ENCODE measurements at places on chromosomes 2 and 18.

GRCh38 chr2:12725233-12726187, 8.8 kb downstream of the TRIB2 start:
- no peak for DNase-seq

- DNase-seq, result no peak
Measured at GRCh38 chr2:194739217-194739616, 917.8 kb upstream of the SLC39A10 start.

- DNase-seq, result no peak
Measured at GRCh38 chr18:75896865-75897264, 469.4 kb upstream of the SMIM21 start.

DNA sequence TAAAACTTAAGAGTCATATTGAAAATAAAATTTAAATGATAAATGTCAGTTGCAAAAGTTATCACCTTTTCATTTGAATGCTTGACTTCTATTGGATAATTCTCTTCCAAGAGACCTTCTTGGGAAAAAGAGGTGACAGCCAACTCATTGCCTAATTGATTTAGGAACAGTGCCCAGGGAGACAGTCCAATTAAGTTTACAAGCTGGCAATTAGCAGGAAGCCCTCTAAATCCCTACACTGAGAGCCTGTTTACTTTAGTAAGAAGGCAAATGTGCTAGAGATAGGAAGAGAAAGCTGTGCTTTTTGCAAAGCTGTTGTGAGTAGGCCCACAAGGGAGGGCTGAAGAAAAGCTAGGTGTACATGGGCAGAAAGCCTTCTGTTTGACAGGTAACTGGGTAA, 189.1 kb downstream of the WDPCP start:
- no peak for DNase-seq

- DNase-seq, result no peak
Measured at GRCh38 chr2:201660293-201660895, 17.1 kb upstream of the TMEM237 start.

DNA sequence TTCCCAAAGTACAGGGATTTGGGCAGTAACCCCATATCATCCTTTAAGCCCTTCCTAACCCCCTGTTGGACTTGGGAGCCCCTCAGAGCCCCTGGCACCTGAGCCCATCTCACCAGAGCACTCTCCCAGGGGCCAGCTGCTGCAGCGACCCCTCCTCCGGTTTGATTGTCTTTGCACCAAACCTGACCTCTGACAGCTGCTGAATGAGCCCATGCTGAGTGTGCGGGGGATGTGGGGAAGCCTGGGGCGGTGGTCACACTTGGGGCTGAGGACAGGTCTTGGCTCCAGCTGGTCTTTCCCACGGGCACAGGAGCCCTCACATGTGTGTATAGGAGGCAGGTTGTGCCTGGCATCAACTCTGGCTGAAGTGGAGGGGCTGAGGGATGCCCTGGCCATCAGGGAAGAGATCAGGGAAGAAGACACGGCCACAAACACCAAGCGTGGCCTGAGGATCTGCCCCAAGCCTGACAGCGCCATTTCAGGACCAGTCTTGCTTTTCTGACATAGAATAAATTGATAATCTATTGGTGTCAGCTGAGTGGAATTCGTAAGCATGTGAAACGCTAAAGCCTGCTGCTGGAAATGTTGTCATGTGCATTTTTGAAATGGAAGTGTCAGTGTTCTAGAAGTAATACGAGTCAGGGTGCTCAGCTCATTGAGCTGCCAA, 102.4 kb downstream of the ACKR3 start:
- DNase-seq, result no peak

DNA sequence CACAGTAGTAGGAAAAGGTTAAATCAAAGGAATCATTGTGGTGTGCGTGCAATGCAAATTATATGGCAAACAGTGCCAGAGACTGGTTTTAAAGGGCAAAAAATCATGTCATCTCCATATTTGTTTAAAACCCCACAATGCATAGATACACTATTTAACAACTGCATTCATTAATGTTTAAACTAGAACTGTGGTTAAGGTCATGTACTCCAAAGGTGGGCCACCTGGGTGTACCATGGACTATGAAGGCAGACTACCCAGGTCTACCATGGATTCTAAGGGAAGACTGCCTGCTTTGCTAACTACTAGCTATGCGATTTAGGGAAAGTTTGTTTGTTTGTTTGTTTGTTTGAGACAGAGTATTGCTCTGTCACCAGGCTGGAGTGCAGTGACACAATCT, 356.3 kb downstream of the ZEB2 start:
- DNase-seq, result no peak

DNA sequence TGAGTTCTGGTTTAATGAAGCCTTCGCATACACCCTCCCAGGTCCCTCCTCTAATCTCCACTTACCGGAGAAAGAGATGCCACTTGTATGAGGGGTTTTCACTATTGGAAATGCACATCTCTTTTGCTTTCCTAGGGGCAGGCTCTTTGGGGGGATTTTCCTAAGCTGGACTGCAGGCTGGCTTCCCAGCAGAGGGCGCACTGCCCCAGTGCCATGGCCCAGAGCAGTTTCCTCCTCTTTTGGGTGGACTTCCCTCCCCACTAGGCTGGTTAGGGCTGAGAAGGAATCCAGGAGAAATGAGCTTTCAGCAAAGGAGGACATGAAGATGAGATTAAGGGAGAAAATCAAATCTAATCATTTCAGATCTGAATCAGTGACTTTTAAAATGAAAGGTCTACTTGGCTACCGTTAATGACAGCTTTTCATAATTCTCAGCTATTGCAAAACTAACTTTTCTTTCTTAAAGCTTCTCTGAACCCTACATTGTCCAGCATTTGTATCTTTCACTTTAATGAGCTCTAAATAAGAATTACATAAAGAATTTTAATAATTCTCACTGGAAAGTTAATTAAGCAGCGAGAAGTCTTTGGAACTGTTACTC, 784.1 kb upstream of the FANCL start:
- peak; percentile 3 for DNase-seq

GRCh38 chr2:240146141-240146561, 5.7 kb upstream of the OTOS start:
- no peak for DNase-seq

DNA sequence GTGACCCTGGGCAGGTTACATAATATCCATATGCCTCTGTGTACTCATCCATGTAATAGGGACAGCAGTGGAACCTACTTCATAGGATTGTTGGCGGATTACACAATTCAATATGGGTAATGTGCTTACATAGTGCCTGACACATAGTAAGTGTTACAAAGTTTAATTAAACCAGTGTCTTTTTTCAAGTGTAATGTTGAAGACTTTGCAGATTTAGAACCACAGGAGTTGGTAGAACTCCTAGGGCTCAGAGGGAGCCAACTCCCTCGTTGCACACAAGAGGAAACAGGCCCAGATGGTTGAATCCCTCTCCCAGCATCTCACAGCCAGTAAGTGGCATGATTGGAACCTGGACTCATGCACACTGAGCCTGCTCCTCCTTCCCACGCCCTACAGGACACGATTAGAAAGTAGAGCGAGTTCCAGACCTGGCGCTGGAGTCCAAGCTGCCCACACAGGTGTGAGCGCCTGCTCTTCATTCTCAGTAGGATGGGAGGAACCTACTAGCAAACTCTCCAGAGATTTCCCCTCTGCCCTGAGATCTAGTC, 97.8 kb downstream of the VSNL1 start:
- no peak for DNase-seq

DNA sequence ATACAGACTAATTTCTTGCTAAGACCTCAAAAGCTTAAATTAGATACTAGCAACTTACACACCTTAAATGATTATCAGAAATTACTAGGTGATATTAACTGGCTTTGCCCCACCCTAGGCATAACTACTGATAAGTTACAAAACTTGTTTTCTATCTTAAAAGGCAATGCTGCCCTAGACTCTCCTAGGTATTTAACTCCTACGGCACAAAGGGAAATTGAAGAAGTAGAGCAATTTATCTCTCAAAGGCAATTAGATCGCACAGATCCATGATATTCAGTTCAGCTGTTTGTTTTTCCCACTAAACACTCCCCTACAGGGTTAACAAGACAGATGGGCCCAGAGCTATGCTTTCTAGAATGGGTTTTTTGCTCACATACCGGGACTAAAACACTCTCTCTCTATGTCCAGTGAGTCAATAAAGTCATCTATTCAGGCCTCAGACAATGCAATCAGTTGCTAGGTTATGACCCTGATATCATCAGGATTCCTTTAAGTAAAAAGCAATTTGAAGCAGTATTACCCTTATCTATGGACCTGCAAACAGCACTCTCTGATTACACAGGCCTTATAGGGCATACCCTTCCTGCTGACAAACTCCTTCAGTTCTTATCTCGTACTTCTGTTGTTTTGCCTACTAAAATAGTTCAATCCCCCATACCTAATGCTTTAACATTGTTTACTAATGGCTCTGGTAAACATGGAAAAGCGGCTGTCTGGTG, 14.3 kb downstream of the MAP3K2 start:
- DNase-seq, result no peak

DNA sequence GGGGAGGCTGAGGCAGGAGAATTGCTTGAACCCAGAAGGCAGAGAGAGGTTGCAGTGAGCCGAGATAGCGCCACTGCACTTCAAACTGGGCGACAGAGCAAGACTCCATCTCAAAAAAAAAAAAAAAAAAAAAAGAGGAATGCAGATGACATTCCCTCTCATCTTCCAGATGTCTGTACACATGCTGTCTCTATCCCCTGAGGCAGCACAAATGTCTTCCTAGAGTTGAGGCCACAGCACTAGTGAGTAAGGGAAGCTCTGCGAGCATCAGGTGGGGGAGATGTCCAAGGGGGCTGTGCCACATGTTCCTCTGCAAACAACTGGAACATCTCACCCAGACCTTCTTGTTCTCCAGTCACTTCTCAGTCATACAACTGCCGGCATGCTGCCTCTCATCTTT, 35.6 kb upstream of the LRRC30 start:
- no peak for DNase-seq

DNA sequence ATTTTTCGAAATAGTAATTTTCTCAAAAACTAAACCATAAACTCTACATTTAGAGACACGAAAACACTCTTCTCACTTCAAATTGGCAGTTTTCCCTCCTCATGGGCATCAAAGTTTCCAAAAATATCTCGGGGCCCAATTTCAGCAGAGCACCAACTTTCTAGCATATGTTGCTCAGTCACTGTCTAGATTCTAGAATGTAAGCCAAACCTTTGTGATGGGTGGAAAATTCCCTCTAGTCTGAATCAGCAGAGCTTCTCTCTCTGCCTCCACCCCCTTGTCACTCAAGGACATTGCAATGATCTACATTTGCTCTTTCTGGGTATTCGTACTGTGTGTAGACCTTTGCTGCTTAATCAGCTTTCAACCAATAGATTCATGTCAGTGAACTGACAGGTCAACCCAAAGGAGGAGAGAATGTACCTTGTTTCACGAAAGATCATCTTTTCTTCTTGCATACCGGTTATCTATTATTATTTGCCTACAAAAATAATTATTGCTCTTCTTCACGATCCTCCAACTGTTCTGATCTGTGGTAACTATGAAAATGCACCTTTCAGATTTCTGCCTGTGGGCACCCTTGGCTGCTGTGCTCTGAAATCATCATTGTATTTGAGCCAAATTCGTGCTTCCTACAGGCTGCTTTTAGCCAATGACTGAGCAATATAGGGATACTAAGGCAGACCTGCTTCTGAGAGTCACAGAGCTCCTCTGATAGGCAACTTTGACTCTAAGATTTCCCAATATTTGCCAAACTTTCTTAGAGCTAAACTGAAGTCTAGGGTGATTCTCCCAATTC, 38.7 kb upstream of the GLS start:
- no peak for DNase-seq

DNA sequence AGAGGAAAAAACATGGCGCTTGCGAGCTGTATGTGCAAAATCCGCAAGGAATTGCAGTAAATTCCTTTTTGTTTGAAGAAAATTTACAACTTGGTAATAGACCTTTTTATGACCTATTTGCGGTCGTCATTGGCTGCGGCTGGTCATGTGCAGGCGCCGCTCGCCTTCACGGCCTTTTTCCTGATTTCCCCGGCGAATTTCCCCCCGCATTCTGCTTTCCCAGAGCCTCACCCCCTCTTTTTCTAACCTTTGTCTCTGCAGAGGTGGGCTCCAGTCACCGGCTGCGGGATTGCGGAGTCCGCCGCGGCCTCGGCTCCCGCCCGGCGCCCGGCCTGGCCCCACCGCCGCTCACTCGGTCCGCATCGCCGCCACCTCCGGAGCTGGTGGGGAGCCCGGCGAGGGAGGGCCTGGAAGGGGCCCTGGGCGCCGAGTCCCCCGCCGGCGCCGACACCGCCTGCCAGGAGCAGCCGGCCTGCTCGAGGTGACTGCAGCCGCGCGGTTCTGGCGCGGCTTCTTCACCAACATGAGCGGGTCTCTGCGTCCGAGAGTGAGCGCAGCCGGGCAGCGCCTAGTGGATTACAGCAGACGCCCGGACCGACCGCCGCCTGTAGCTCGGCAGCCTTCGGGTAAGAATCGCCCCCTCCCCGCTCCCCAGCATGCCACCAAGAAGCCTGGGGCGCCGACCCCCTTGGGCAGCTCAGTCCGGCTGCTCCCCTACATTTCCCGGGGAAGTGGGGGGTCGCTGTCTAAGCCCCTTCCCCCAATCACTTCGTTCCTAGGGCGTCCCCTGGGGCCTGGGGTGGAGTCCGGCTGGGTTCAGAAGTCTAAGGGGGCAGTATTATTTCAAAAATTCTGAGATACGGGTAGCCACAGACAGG, 7.1 kb downstream of the HOXD8 start:
- DNase-seq, result no peak

DNA sequence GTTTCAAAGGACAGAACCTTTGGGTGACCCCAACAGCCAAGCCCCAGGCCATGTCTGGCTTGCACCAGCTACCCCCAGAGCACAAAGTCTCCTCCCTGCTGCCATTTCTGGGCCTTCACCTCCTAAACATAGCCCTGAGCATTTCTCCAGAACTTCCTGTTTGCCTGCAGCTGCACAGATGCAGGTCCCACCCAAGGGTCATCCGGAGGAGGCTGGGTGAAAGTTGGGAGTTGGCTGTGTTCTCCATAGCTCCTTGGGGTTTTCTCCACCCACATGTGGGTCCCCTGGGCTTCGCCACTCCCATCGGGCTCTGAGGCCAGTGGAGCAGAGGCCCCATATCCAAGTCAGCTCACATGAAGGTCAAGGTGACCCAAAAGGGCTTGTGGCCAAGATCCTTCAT, 4.3 kb downstream of the TNP1 start:
- no peak for DNase-seq

DNA sequence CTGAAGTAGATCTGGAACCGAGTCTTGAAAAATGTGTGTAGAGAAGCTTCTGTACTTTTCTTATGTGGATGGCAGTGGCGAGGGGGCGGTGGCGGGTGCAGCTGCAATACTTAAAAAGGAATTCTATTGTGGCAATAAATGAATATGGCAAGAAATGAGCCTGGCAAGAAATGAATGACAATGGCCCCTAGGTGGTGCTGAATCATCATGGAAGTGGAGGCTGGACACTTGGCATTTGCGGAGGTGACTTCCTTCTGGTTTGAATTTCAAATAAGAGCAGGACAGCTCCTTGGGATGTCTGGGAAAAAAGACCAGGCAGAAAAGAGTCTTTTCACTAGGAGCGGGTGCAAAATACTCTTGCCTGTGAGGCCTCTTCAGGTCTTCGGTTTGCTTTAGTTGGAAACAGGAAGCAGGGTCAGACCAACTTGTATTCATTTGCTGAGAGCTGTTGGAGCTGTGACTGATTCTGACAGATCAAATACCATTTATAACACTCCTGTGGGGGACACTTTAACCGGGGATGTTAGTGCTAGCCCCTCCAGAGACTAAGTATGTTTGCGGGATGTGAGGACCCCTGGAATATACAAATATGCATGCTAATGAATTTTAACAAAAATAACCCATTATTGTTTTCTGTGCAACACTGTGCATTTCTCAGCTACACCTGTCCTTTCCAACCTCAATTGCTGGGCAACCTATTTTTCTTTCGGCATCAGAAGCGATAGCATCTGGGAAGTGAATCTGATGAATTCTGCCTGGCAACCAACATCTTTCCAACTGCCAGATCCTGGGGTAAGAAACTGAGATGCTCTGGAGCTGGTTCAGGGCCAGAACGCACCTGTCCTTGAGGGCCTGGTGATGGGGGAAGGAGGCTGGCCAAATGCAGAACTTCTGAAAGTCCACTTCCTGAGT, 35.4 kb downstream of the FASTKD2 start:
- peak; percentile 64 for DNase-seq
